ENCODE measurements at places on chromosomes 5 and 9.

DNA sequence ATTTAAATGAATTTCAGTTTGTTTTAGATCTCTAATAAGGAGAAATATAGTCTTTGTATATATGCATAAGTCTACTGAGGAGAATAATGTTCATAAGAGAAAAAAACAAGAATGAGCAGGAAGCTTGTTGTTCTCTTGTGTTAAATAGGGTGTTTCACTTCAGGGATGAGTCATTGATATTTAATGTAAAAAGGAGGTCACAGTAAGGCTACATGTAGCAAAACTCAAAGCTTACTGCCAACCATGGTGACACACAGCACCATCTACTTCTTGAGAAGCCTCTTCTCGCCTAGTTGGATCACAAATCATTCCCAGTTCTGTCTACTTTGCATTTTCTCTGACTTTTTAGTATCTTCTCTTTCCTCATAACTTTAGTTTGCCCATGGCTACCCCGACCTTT lies 1466.0 kb upstream of the C9orf72 start:
- DNase-seq: no peak

DNA sequence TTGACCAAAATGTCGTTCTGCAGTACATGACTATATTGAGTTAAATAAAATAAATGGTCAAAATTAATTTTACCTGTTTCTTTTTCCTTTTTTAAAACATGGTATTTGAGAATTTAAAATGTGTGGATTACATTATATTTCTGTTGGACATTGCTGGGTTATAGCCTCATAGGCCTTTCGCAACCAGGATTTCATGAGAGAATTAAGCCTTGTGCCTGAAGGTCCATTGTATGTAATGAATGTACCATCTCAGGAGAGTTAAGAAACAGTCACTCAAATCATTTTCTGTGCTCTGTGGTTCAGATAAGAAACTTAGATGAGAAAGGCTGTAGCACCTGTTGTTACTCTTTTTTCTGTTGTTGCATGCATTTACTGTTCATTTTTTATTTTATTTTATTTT lies 103.5 kb downstream of the ANGPTL2 start:
- DNase-seq: no peak

GRCh38 chr9:127520941-127521918 lies 69.9 kb downstream of the LRSAM1 start:
- DNase-seq: no peak

DNA sequence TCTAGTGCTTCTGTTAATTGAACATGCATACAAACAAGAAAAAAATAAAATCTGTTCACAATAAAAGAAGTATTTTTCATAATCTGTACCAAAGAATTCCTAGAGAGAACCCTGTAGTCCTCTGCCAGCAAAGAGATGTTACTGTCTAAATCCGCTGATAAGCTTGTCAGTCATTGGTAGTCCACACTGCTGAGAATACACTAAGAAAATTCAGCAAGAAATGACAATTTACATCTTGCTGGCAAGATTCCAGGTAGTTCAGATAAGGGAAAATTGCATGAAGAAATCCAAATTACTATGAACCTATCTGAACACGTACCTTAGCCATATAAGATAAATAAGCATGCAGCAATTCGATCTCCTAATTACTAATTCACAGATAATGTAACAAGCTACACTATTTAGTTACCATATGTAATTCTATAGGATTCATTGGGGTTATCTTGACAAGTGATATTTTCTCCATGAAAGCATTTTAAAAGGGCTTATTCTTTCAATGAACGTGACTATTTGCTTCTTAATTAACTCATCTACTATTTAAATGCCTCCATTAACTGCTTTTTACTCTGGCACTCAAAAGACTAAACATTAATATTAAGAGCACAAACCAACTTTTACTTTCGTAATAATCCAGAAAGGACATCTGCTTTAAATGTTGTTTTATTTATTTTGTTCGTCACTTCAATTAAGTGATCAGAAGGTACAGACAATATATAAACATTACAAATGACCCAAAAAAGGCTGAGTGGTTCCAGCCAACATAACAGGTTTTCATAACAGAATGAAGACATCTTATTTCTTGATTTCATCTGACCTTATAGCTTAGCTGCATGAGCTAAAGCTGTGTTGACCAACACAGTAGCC lies 9.7 kb downstream of the MPDZ start:
- no peak for DNase-seq

- DNase-seq: no peak
Observed at GRCh38 chr5:39759701-39760100, 334.9 kb upstream of the DAB2 start.

DNA sequence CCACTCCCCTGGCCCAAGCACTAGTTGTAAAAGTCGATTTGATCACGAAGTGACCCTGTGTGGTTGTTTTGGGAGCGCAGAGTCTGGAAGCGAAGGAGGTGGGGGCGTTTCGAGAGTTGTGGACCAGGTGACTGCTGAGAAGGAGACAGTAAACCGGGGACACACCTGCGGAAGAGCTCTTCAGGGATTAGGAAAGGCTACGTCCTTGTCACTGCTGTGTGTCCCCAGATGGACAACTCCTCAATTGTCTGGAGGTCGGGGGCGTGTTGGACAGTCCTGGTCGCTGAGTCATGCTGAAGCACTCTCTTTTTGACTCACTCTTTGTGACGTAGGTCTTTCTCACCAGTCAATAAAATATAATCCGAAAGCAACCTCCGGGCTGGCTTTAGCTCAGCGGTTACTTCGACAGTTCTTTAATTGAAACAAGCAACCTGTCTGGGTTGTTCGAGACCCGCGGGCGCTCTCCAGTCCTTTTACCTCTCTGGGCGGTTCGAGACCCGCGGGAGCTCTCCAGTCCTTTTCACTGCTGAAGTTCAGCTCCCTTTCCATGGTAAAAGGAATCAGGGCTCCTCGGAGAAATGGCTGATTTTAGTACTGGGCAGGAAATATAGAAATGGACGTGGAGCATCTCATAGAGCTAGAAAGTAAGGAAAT lies 10.8 kb downstream of the ZMAT2 start:
- peak; percentile 69 for DNase-seq

- no peak for DNase-seq
Observed at GRCh38 chr5:8879248-8879647, 666.6 kb downstream of the SEMA5A start.

GRCh38 chr9:114432323-114433067 lies 44.7 kb upstream of the AKNA start:
- no peak for DNase-seq

DNA sequence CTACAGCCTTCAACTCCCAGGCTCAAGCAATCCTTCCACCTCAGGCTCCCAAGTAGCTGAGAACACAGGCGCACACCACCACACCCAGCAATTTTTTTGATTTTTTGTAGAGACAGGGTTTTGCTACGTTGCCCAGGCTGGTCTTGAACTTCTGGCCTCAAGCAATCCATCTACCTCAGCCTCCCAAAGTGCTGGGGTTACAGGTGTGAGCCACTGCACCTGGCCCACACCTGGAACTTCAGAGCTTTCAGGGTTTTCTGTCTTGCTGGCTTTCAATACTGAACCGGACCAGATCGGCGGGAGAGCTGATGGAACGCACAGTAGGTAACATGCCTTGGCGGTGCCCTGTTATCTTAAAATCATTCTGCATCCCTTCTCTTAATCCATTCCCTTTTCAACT lies 30.8 kb downstream of the IPPK start:
- DNase-seq: no peak

GRCh38 chr9:12798066-12798770 lies 23.4 kb downstream of the LURAP1L start:
- no peak for DNase-seq

GRCh38 chr5:124859027-124859426 lies 112.6 kb upstream of the ZNF608 start:
- DNase-seq: no peak

GRCh38 chr5:16095612-16096011 lies 84.0 kb downstream of the MARCHF11 start:
- no peak for DNase-seq

DNA sequence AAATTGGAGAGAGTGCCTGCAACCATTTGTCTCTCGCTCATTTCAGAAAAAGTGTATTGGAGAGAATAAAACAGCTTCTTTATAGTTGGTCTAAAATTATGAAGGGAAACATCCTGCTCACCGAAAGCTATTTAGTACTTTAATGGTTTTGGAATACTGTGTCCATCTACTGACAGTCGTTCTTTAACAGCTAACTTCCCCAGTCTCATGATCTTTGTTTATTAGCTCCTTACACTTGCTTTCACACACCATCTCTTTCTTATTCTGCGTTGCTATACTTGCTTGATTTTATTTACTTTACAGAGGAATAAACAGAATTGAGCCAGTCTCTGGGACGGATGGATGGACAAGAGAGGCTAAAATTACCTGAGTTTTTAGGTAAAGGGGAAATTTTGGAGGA lies 229.3 kb downstream of the CCDC171 start:
- DNase-seq: no peak

DNA sequence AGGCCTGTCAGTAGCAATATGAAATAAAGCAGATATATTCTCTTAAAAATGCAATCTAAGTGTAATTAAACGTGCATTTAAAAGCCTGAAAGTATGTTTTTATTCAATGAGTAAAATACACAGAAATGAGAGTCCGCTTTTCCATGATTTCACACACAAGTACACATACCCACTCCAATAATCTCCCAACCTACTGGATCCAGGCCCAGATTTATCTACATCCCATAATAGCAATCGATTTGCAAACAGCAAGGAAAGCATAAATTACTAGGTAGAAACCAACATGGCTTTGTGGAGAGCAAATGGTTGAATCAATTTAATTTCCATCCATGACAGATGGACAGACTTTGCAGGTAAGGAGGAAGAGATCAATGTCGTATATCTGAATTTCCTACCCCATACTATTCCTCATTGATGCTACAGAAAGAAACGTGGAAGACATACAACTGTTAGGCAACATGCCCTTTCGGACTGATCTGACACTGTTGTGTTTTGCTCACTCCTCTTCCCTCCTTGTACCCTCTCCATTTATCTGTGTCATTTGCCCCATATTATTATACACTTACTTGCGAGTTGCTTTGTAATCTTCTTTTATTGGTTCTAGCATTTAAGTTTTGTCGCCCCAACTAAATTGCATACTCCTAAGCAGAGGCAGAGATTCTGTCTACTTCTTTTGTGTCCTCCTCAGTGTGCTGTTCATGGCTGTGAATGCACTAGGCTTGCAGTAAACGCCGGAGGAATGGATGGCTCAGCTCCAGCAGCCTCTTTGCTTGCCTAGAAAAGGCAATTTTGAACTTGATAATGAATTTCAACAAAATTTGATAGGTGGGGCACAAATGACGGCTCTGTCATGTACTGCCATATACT lies 133.6 kb downstream of the NFIB start:
- DNase-seq: no peak

DNA sequence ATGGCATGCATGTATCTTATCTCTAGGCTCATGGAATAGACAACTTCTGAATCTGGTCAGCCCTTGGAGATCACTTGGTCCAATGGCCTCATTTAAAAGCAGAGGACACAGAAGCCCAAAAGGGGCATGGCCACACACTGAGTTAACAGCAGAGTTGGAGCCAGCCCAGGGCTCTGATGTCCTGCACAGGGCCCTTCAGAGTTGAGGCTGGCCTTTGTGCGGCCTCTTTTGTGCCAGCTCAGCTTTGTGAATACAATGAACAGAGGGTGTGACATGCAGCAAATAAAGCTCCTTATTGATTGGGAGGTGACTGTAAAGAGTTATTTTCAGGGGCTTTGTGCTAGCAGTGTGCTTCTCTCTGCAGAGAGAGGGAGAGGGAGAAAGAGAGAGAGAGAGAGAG lies 150.1 kb upstream of the STK32A start:
- no peak for DNase-seq

- DNase-seq: no peak
Observed at GRCh38 chr5:103474677-103475076, 87.9 kb downstream of the NUDT12 start.

- no peak for DNase-seq
Observed at GRCh38 chr9:70315389-70315788, 56.6 kb downstream of the SMC5 start.

GRCh38 chr9:70131296-70131695 lies 87.6 kb downstream of the MAMDC2 start:
- DNase-seq: no peak

All from stimulated activated CD8-positive, alpha-beta memory T cell treated with anti-CD3 and anti-CD28 coated beads, Interleukin-7, amount 100 ng/mL, for 24 hours (primary cell).